ENCODE measurements at places on chromosomes 2 and 18.

GRCh38 chr2:192327576-192327975, 132.8 kb upstream of the TMEFF2 start:
- DNase-seq, result no peak

- peak; percentile 13 for DNase-seq
Observed at GRCh38 chr2:112149866-112150435, 11.8 kb downstream of the FBLN7 start.

DNA sequence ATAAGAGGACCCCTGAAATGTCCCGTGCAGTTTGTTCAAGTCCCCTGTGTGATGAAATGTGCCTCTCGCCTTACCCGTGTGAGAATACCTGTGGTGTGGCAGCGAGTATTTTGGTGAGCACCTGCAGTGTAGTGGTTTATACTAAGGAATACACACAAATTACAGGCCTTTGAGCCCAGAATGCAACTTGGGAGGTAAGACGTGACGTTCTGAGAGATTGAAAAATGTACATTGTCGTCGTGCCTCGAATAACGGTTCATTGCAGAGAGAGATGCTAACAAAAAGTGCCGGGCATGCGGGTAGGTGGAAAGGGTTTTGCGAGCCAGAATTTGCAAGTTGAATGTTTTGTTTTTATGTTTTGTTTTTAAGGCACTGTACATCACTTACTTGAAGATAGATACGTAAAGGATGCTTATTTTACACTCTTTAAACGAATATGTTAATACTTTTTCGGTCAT, 867 bp downstream of the RBBP8 start:
- no peak for DNase-seq

- no peak for DNase-seq
Observed at GRCh38 chr18:37383846-37384595, 181.6 kb downstream of the CELF4 start.

- no peak for DNase-seq
Observed at GRCh38 chr2:27306573-27307286, 1.5 kb downstream of the UCN start.

GRCh38 chr2:19371996-19372582, 13.7 kb upstream of the OSR1 start:
- DNase-seq, result no peak

GRCh38 chr2:79789811-79790210, 277.0 kb downstream of the CTNNA2 start:
- DNase-seq, result no peak

DNA sequence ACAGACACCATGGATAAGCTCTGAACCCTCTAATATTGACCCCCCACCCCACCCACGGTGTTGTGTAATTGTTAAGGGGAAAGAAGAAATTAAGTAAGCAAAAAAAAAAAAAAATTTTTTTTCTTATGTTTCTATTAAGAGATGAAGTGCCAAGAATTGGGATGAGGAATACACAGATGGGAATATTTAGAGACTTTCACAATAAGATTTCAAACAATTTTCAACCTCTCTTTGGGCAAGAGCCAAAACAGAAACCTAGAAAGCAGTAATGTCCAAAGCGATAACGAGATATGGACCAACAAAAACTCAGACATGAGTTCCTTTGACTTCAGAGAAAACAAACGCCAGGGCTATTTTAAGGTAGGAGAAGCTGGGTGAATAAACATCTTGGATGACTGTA, 14.4 kb downstream of the PIEZO2 start:
- no peak for DNase-seq

GRCh38 chr2:72128059-72128842, 19.4 kb downstream of the CYP26B1 start:
- no peak for DNase-seq

DNA sequence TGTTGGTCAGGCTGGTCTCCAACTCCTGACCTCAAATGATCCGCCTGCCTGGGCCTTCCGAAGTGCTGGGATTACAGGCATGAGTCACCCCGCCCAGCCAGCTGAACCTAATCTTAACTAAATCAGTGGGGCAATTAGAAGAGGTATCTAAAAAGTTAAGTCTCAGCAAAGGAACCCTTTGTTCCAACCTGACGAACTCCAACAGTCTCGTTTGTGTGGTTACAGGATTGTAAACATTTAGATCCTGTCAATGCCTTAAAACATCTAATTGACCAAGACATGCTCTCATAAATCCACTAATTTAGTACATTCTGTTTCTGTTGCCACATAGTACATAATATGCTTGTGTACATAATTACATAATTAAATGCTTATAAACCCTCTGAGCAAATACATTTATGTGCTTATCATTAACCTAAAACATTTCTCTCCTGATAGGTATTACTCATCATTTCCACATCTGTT, 31.1 kb upstream of the STK39 start:
- no peak for DNase-seq

DNA sequence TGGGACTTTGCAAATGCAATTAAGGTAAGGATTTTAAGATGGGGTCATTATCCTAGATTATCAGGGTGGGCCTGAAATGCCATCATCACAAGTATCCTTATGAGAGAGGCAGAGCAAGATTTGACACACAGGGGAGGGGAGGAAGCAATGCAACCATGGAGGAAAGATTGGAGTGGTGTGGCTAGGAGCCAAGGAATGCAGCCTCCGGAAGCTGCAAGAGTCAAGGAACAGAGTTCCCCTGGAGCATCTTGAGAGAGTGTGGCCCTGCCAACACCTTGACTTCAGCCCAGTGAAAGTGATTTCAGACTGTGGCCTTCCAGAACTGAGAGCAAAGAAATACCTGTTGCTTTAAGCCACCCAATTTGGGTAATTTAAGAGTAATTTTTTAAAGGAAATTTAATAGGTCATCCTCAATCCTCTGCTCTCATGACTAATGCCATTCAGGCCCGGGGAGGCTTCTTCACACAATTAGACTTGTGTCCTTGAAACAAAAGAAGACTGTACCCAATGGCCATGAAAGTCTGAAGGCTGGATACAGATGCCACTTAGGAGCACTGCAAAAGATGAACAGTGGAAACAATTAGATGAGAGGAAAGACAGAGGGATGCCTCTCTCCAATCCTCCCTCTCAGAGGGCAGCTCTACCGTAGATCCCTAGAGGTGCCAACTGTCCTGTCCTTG, 250.3 kb upstream of the ID2 start:
- DNase-seq, result no peak

- DNase-seq, result peak; percentile 75
Observed at GRCh38 chr2:184598316-184599053, at the start of gene ZNF804A. Gene ZNF804A (plus strand): TSS chr2:184598529. CDS start chr2:184598960, 431 bp downstream.

GRCh38 chr2:159095813-159096212, 127.4 kb downstream of the TANC1 start:
- DNase-seq, result no peak

DNA sequence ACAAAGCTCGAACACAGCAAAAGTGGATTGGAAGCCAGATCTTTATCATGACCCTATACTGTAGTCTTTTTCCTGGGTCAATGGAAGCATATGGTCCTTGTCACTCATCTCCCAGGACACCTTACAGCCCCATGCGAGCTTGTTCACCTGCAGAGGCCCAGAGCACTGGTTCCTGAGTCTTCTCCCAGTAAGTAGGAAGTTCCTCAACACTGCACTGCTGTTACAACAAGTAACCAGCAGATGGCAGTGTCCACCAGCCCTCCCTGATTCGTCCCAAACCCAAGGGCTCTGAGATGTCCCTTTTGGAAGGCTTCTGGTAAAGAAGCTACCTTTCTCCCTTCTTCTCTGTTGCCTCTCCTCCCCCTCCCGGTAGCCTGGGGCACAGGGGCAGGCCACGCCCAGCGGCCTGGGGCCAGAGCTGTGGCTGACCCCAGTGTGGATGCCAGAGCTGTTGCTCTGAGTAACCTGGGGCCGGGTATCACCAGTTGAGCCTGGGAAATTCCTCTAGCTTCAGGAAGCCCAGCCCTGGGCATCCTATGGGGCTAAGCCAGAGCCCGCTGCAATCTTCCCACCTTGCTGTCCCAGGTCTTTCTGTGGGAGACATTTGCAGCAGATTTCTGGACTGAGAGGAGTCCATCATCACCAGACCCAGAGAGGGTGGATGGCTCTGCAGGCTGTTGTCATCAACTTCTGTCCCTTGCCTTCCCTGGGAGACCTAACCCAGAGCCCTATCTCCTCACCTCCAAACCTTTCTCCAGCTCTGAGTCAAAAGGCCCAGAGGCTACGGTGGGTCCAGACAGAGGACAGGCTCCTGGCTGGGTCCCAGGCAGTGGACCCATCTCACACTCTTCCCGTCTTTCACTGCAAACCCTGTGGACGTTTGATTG, 5.3 kb upstream of the GDF7 start:
- peak; percentile 72 for DNase-seq

DNA sequence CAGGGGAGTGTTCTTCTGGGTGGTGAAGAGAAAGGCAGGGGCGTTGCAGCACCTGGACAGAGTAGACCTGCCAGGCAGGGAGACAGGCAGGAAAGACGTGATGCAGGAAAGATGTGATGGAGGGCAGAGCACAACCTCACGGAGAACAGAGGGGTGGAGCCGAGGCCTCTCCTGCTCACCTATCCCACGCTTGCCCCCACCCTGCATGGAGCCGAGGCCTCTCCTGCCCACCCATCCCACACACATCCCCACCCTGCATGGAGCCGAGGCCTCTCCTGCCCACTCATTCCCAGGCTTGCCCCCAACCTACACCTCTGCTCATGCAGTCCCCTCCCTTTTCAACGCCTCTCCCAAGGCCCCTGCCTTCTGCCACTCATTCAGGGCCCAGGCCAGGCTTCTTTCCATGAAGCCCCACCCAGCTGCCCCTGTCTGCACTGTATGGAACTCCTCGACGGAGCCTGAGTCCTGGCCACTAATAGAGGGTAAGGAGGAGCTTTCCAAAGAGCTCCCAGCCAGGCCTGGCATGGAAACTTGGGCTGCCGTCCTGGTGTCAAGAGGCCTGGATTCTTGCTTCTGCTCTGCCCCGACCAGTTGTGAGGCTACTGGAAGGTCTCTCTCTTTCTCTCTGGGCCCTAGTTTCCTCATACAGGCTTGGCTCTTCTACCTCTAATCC, 32.0 kb upstream of the LOXHD1 start:
- DNase-seq, result no peak

DNA sequence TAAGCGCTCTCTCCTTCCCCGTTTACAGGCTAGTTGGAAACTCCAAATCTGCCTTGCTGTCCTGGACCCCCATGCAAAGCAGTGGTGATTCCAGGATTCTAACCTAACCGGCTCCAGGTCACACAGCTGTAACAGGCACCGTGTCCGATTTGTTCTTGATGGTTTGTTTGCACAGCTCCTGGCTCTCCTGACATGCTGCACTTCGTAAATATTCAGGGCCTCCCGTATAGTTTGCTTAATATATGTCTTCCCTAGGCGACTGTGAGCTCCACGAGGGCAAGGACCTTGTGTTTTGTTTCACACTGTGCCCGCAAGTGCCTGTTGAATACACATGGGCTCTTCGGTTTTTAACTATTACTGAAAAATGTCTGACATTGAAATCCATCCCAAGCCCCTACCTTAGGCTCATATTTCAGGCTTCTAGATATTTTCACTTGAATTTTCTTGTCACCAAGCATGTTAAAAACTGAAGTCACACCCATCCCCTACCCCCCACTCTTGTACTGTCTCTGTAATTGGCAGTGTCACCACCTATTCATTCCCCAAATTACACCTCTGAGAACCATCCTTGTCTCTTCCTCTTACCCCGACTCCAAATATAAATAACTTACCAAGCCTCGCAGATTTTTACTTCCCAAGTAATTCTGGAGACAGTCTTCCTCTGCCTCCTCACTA, 1.0 kb upstream of the PUM2 start:
- no peak for DNase-seq

DNA sequence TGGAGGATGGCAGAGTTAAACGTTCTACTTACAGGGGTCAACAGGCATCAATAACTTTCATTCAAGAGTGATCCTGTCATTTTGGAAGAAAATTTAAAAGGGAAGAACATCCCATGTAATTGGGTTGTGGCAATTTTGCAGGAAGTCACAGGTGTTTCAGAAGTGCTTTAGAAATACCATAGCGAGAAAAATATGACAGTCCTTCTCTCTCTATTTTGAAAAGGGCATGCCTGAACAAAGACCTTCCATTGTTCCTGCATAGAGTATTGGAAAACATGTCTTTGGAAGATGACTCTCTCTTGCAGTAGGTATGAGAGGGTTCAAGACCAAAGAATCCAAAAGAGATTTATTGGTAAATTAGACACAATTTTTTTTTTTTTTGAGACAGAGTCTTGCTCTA, 81.8 kb upstream of the SERTAD2 start:
- DNase-seq, result no peak

DNA sequence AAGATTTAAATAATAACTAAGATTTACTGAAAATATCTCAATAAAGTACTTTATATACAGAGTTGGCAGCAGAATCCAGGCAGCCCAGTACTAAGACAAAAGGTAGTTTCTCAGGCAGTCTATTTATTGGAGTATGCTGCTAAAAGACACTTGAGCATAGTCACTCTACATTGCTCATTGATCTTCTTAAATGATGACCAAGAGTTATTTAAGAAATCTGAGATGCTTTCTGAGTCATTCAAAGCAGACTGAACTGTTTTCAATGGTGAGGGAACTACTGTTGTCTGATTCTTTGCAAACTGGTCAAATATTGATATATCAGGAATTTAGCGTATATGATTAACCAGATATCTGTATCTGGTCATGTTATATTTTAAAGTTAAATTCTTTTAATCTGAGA, 133.6 kb downstream of the PHLPP1 start:
- DNase-seq, result no peak

GRCh38 chr2:58081000-58081399, 34.4 kb downstream of the VRK2 start:
- no peak for DNase-seq

DNA sequence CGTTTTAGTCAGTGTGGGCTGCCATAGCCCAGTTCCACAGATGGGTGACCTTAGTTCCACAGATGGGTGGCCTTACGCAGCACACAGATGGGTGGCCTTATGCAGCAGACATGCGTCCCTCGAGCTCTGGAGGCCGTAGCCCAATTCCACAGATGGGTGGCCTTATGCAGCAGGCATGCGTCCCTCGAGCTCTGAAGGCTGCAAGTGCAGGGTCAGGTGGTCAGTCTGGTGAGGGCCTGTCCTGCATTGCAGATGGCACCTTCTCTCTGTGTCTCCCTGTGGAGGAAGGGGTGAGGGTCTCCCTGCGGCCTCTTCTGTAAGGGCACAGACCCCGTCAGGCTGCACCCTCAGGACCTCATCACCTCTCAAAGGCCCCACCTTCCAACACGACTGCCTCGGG, 189.5 kb upstream of the TPO start:
- DNase-seq, result no peak

DNA sequence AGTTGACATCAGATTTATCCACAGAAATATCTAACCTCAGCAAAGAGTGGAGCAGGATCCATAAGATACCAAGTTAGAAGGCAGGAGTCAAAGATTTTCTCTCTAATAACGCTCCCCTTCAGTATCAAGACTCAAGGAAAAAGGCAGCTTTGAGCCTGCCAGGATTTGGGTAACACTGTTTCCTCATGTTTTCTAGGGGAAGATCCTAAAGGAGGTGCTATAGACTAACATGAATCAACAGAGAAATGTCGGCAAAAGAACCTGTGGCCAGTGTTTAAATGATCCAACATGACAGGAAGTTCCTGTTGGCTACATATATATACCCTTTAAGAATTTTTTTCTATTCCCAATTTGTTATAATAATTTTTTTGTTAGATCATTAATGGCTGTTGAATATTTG, 402.3 kb downstream of the TGIF1 start:
- DNase-seq, result no peak

Data from upper lobe of right lung (tissue), 1 donor.